Neural progenitor cell (in vitro differentiated cells): ENCODE measurements at places on chromosomes 5 and 9. TPM values are rescaled to one million over a fixed set of nuclear protein-coding genes. Genes with fewer than 3 reads are reported as not detected.

GRCh38 chr9:15438891-15439290, 16.2 kb downstream of the SNAPC3 start:
- no peak for DNase-seq

- no peak for DNase-seq
Measured at GRCh38 chr5:108786806-108787483, 39.2 kb downstream of the FER start.

DNA sequence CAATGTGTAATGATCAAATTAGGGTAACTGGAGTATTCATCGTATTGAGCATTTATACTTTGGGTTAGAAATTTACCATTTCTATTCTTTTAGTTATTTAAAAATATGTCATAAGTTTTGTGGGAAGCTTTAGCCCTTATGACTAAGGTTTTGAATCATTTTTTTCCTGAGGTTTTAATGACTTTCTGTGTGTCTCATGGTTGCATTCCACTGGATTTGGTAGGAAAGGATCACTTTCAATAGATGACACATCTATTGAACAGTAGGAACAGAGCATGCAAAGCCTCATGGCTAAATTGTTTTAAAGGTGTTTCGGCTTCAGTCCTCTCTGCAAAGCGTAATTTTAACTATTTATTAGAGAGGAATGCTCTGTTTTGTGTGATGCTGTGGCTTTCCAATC, 512.4 kb upstream of the CHD1 start:
- no peak for DNase-seq

DNA sequence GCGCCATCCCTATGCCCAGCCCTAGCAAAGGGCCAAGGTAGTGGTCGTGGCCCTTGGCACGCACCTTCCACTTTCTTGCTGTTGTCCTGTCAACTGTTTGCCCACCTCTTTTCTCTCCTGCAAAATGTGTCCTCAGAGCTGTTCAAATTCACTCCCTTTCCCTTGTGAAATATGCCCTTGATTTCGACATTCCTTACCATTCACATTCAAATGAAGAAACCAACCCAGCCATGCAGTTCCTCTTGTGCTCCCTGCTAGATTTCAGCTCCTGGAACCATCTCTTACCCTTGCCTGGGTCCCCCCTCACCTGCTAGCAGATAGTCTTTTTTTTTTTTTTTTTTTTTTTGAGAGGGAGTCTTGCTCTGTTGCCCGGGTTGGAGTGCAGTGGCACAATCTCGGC, 19.6 kb upstream of the HRH2 start:
- DNase-seq: no peak

DNA sequence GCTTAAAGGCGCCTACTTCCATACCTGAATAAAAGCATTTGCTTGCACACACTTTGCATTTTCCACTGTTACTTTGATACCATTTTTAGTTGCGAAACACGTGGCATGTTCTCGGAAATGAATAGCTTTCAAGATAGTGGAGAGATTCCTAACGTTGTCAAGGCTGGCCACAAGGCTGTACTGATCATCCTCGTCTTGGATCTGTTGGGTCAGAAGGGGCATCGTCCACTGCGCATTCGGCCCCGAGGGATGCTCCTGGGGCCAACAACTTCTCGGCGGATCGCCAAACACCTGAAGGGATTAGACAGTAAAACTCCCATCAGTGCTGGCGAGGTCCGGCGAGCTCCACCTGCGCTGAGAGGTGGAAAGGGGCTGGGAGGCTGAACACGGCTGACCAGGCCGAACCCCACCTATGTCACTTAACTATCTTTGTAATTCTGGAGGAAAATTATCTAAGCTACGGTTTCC, 599 bp downstream of the RAD1 start:
- no peak for DNase-seq

GRCh38 chr5:22970956-22971618, 117.9 kb upstream of the CDH12 start:
- no peak for DNase-seq

DNA sequence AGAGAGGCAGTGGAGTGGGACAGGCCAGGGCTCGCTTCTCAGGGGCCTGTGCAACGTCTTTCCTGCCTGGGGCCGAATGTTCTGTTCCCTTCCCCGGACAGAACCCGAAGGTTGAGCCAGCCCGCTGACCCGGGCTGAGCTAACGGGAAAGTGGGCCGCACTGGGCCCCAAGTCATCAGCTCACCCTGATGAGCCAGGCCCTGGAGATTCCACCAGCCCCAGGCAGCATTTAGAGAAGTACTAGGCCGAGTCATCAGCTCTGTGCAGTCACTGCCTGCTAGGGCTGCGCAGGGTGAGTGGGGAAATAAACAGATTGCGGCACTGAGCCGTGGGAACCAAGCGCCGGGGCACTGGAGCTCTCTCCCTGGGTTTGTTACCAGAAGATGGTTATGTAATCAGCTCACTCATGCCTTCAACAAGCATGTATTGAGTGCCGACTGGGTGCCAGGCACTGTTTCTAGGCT, 29.1 kb upstream of the DUSP1 start:
- no peak for DNase-seq

GRCh38 chr5:124287813-124288212, 458.6 kb downstream of the ZNF608 start:
- no peak for DNase-seq

The INSL6 gene
- total RNA-seq: not detected in 2 replicates

The ABITRAM gene
- 13.1 and 20.4 TPM in 2 replicates for total RNA-seq
